ENCODE measurements at places on chromosomes 1 and 21. TPM values are rescaled to one million over a fixed set of nuclear protein-coding genes. Genes with fewer than 3 reads are reported as not detected.

- DNase-seq: no peak
These were observed 20.5 kb downstream of the HIVEP3 start for GRCh38 chr1:41898191-41898713.

- no peak for DNase-seq
These were observed 3.5 kb downstream of the CEP170 start for GRCh38 chr1:243251539-243251938.

DNA sequence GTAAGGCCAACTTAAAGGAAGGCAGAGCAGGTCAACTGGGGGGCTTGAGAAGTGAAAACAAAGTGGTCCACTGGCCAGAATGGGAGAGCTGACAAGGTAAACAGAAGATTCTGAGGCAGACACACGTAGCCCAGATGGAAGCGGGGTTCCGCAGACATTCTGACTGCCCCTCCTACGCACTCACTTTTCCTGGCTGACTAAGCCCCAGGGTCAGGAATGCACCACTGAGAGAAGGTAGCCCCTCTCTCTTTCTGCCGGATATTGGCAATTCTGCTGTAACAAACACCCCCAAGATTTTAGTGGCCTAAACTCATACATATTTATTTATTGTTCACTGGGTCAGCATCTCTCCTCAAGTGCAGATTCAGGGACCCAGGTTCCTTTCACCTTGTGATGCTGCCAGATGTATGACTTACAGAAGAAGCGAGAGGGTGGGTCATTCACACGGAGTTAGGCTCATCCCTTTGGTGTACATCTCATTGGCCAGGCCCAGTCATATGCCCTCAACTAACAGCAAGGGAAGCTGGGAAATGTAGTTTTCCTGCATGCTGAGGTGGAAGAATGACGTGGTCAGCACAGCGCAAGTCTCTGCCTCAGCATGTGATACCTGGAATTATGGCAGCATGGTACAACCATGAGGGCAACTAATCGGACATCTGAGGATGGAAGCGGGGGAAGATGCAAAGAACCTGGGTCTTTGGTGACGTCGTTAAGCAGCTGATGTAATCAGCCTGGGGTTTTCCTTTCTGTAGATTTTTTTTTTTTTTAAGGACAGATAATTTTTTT is 43.4 kb upstream of the MRPS6 start:
- peak; percentile 33 for DNase-seq

DNA sequence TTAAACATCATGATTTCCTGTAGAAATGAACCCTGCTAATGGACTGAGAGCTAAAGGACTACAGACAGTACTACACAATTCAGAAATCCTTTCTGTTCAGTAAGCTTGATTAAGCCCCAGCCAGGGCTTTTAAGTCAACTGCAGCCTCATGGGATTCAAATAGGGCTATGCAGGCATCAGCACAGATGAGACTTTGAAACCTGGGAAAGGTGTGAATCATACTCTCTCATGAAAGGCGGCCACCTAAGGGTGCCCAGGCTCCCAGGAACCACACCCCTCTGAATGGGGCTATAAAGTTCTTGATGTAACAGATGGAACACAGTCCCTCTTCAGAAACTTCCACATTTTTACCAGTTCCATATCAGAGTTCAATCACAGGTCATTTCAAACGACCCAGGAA is 7.6 kb downstream of the SIPA1L2 start:
- DNase-seq: no peak

DNA sequence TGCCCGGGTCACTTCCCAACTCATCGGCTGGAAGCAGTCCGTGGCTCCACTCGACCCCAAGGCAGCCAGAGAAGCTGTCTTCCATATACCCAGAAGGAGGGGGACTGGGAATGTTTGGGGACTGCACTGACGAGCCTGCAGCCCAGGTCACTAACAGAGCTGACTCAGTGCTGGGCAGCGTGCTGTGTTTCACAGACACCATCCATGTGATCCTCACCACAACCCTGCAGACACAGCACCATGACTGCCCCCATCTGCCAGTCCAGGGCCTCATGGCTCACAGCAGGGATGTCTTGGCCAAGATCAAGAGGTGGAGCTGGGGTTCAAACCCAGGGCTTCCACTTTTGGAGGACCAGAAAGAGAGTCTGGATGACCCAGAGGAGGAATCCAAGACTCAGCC is 67.9 kb downstream of the KLHDC7A start:
- no peak for DNase-seq

- no peak for DNase-seq
These were observed 54.1 kb upstream of the F3 start for GRCh38 chr1:94595658-94596057.

GRCh38 chr1:3677484-3677883 is 25.2 kb downstream of the TP73 start:
- DNase-seq: no peak

- no peak for DNase-seq
These were observed 35.2 kb downstream of the HIVEP3 start for GRCh38 chr1:41883507-41883906.

DNA sequence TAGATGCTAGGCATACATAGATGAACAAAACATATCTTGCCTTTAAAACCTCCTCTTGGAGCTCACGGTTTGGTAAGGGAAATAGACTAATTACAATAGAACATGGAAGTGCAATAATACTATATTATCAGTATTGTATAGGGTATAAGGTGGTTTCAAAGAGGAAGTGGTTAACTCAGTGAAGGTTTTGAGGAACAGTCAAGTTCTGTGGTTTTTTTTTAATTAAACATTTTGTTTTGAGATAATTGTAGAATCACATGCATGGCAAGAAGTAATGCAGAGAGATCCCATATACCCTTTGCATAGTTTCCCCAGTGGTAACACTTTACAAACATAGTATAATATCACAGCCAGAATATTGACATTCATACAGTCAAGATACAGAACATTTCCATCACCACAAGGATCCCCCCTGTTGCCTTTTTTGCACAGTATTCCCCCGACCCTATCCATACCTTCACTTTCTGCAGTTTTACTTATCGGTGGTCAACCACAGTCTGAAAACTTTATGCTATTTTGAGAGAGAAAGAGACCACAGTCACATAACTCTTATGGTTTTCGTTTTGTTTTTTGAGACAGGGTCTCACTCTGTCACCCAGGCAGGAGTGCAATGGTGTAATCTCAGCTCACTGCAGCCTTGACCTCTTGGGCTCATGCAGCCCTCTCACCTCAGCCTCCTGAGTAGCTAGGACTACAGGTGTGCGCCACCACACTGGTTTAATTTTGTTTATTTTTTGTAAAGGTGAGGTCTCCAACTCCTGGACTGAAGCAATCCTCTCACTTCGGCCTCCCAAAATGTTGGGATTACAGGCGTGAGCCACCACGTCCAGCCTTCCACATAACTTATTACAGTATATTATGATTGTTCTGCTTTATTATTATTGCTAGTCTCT is 60.5 kb upstream of the KIAA1614 start:
- no peak for DNase-seq

- peak; percentile 82 for DNase-seq
These were observed 13.5 kb downstream of the TNFSF4 start for GRCh38 chr1:173193639-173194038.

DNA sequence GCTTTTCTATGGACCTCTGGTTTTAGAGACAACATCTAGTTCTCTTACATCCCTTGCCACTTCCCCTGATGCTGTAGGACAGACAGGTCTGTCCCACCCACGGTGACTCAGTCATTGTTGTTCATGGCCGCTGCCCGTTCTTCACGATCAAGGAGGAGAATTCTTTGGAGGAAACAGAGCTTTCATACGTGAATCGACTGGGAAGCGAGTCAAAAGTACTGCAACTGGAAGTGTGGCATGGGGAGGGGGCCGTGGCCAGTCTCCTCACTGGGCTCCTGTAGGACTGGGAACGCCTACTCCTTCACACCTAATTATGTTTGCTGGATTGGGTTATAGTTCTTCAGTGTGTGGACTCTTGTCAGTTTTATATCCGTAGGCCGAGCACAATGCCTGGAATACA is 4.4 kb upstream of the SLC37A1 start:
- no peak for DNase-seq

DNA sequence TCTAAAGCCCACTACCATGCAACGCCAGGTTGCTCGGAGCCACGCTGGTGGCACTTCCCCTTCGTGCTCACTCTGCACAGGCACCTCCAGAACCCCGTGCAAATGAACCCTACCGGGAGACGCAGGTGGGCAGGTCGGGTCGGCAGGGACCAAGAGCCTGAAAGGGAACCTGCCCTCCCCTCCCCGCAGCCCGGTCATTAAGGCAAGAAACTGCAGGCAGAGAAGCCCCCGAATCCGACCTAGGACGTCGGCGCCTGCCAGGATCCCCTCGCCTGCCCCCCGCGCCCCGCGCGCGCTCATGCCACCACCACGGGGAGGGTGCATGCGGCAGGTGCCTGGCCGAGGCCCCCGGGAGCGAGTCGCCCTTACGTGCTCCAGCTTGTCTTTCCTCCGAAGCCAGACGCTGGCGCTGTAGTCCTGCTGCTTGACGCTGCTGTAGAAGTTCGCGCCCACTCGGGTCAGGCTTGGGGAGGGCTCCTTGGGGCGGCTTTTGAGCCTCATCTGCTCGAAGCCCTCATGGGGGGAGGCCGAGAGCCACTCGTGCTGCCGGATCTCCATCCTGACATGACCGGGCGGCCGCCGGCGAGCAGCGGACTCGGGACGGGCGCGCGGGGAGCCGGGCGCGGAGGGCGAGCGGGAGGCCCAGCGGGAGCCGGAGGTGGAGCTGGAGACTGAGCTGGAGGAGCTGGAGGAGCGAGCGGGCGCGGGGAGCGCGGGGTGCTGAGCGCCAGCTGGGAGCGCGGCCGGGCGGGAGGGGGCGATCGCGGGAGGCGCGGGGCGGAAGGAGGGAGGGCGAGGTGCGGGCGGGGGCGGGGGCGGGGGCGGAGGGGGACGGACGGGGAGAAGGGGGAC is 552 bp downstream of the PLD5 start:
- no peak for DNase-seq

GRCh38 chr1:62439652-62440371 is 3.0 kb downstream of the USP1 start:
- no peak for DNase-seq

- no peak for DNase-seq
These were observed 467.8 kb downstream of the CAMTA1 start for GRCh38 chr1:7253118-7253480.

DNA sequence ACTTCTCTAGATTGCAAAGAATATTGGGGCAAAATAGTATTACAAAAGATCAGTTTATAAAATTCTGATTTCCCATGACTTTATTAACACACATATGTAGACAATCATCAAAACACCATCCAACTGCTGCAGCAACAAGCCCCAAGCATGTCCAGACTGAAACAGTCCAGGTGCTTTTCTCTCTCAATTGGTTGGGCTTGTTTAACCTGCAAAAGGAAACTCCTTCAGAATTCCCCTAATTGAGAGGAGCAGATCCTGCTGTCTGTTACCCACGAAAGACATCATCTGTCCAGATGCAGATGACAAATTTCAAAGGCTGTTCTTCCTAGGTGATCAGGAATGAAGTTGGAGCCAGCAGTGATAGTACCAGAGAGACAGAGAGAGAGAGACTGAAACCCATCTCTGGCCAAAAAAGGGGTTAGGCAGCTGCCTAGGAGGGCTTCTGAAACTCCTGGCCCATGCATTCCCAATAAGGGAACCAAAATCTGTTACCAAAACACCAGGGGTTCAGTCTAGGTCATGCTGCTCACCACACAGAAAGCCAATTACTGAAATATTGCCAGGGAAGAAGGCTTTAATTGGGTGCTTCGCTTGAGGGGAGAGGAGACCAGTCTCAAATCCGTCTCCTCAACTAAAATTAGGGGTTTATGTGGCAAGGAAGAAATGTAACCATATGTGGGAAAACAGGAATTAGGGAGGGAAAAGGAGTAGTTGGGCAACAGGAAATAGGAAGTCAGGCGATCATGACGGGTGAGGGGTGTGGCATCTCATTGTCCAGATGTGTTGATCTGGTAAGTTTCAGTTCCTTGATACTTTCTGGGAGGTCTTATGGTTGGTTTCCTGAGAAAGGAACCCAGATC is 34.7 kb upstream of the RGL1 start:
- no peak for DNase-seq

DNA sequence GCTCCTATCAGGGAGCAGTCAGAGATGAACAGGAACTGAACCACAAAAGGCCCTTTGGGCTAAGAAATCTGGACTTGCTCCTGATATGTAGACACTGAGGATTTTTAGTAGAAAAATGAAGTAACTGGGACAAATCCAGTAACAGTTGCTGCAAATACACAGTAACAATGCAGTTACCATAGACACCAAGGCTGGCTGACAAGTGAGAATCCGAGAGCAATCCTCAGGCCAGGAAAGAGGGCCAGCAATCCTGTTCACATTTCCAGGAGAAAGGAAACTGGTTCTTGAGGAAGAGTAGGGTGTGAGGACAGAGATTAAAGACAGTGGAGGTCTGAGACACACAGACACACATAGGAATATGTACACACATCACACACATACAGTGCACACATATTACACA is 9.3 kb upstream of the LORICRIN start:
- DNase-seq: no peak

The IFNLR1 gene
- not detected for total RNA-seq

The VWA5B1 gene
- not detected for total RNA-seq

The ARHGEF11 gene
- total RNA-seq: 25.4 TPM

The KCNJ15 gene
- total RNA-seq: 0.04 TPM

The RGS8 gene
- total RNA-seq: not detected

The COL6A2 gene
- 1.2 TPM for total RNA-seq

The B4GALT2 gene
- 75.5 TPM for total RNA-seq

The TRIM45 gene
- total RNA-seq: 1.1 TPM

Data from pulmonary artery endothelial cell (primary cell).